ENCODE measurements at places on chromosomes 2 and 18. TPM values are rescaled to one million over a fixed set of nuclear protein-coding genes. Genes with fewer than 3 reads are reported as not detected.

Gene DYNC1I2
- total RNA-seq: 38.9 TPM

Gene DIPK1C
- not detected for total RNA-seq

Gene RGPD3
- not detected for total RNA-seq

Gene FN1
- 0.45 TPM for total RNA-seq

Measured in activated naive CD4-positive, alpha-beta T cell treated with anti-CD3 and anti-CD28 coated beads for 36 hours (primary cell).